NCI-H187 (cell line): ENCODE measurements at places on chromosomes 12 and 14.

- DNase-seq: no peak
Observed at GRCh38 chr12:112418273-112418607, 507 bp upstream of the PTPN11 start.

- no peak for DNase-seq
Observed at GRCh38 chr14:90302529-90303303, 29.0 kb downstream of the NRDE2 start.

GRCh38 chr14:74641601-74642391 is 29.8 kb upstream of the LTBP2 start:
- no peak for DNase-seq

DNA sequence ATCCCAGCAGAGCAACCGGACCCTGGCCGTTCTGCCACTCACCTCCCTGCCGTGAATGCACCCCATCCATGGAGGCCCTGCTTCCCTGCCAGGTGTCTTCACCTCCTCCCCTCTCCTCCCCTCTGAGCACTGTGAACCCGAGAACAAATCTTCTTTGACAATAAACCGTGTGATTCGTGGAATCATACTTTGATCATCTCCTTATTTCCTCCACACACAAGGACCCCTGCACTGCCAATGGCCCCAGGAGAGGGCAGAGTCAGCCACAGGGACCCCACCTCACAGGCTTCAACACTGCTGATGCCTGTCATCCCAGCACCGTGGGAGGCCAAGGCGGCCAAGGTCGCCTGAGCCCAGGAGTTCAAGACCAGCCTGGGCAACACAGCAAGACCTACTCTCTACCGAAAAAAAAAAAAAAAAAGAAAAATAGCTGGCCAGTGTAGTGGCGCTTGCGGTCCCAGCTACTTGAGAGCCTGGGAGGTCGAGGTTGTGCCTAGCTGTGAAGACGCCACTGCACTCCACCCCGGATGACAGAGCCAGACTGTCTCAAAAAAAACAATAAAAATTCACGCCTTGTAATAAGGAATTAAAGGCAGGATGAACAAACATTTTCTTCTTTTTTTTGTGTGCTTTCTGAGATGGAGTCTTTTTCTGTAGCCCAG is 1.1 kb downstream of the XRCC3 start:
- DNase-seq: no peak

DNA sequence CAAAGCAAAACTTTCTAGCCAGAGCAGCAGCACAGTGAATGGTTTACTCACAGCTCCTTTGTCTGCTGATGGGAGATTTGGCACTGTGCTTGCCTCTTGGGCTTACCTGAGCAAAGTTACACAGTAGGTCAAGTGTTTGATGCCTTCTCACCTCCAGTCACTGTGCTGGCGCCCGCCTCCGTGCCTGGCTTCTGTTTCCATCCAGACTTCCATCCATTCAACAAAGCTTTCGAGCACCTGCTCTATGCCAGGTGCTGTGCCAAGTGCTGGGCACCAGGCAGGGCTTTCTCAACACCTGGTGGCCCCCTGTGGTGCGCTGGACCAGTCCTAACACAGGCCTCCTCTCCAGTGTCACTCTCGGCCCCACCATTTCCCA is 199.2 kb upstream of the EEA1 start:
- no peak for DNase-seq

DNA sequence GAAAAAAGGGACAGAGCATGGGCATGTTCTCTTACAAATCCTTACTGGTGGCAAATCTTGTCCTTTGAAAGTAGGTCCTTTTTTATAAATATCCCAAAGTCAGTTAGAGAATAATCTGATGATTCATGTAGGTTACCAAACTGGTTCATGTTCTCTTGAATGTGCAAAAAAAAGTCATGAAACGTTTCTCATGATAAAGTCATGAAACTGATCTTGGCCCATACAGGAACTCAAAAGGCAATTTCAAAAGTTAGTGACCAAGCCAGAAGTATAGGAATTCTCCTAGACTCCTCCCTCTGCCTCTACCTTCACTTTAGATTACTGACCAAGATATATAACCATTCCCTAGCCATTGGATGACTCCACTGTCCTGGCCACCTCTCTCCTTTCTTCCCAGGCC is 27.3 kb upstream of the SPTSSA start:
- no peak for DNase-seq

DNA sequence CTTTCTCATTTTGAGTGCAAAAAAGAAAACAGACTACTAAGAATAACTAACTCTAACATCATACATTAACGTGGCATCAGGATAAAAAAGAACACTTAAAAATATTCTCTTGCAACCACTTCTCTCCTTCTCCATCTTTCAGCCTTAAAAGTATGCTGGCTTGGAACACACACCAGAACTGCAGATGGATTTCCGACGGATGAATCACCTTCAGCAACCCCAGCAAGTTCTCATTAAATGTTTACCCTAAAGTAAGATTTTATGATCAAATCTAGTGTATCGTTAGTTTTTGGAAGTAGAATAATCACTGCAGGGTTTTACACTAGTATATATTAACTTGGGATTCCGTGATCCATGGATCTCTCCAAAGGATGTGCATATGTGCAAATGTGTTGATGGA is 1.2 kb downstream of the NEK9 start:
- DNase-seq: no peak

DNA sequence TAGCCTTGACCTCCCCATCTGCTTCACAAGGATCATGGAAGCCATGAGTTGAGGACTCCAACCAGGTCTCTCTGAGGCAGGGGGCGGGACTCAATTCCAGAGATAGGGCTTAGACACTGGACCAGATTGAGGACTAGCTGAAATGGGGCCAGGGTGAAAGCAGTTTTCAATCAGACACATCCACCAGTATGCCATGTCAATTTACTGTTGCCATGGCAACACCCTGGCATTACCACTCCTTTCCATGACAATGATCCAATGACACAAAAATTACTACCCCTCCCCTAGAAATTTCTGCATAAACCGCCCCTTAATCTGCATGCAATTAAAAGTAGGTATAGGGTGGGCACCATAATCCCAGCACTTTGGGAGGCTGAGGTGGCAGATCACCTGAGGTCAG is 18.6 kb upstream of the DCAF5 start:
- DNase-seq: no peak

DNA sequence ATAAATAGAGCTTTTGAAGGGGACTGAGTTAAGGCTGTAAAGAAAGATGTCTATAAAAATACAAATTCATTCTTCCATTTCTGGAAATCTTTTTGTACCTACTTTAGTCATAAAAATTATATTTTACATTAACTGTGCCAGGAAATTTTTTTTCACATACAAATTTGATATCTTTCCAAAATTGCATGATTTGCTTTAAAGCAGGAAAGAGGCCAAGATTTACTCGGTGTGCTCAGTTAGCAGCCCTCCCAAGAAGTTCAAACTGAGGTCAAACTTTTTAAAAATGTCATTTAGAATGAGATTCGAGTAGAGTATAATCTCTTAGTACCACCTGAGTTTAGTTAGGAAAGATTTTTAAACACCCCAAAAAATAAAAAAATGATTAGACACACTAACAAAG is 173.2 kb upstream of the GRIP1 start:
- no peak for DNase-seq

GRCh38 chr12:27552886-27553560 is 29.0 kb downstream of the PPFIBP1 start:
- DNase-seq: no peak

- peak; percentile 66 for DNase-seq
Observed at GRCh38 chr14:35122696-35123387, 490 bp downstream of the PRORP start.

- no peak for DNase-seq
Observed at GRCh38 chr12:115354007-115354890, 670.3 kb upstream of the TBX3 start.

DNA sequence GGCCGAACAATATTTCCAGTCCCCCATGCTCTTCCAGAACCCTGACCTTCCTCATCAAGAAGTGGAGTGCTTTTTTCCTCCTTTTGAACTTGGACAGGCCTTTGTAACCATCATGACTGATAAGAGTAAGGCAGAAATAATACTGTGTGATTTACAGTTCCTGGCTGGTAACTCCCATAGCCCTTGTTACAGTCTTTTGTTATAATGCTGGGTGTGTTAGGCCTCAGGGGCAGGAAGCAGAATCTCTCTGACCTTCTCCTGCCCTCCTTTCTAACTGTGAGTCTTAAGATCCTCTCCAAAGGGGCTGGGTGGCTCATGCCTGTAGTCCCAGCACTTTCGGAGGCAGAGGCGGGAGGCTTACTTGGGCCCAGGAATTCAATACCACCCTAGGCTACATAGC is 59.5 kb downstream of the BCAT1 start:
- DNase-seq: no peak

GRCh38 chr12:2813214-2814185 is 1.0 kb downstream of the ITFG2 start:
- no peak for DNase-seq

DNA sequence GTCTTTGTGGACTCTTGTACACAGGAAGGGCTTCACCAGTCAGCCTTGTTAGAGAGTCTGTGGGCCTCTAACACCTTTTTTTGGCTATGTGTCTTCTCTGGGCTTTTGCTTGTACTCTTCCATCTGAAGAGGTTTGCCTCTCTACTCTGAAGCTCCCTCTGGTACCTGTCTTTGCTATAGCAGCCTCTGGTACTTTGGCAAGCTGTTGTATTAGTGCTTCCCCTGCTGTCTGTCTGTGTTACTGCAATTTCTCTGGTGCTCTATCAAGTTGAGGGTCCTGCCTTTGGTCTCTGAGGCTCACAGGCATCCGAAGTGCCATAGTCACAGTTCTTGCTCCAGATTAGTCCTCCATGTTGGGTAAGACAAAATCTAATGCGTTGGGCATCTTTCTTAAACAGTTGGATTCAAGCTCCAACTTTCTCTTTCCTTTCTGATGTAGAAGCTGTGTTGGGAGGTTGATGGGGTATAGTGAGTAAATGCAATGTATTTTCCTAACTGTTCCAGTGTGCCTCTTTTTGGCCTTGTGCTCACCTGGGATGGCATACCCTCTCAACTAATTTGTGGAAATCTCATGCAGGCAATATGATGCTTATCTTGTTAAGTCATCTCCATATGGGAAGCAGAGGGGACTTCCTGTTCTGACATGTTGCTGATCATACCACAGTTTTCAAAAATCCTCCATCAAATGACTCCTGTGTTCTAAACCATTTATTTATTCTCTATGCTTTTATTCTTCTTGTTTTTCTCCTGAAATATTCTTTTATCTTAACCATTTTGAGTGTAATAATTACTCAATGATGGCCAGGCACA is 88.8 kb downstream of the ATF7IP start:
- no peak for DNase-seq

- DNase-seq: no peak
Observed at GRCh38 chr12:78385541-78385940, 479.0 kb upstream of the SYT1 start.
